ENCODE measurements at places on chromosomes 12 and 14.

GRCh38 chr12:94133964-94134795 is 14.2 kb upstream of the PLXNC1 start:
- DNase-seq, result peak; percentile 63

GRCh38 chr12:92064422-92064821 is 81.2 kb downstream of the BTG1 start:
- DNase-seq, result peak; percentile 79

GRCh38 chr12:19428246-19428645 is 11.0 kb upstream of the AEBP2 start:
- no peak for DNase-seq

GRCh38 chr14:101512376-101512695 is 49.0 kb upstream of the DIO3 start:
- DNase-seq, result no peak

GRCh38 chr12:121575051-121575450 is 5.8 kb downstream of the KDM2B start:
- DNase-seq, result no peak

DNA sequence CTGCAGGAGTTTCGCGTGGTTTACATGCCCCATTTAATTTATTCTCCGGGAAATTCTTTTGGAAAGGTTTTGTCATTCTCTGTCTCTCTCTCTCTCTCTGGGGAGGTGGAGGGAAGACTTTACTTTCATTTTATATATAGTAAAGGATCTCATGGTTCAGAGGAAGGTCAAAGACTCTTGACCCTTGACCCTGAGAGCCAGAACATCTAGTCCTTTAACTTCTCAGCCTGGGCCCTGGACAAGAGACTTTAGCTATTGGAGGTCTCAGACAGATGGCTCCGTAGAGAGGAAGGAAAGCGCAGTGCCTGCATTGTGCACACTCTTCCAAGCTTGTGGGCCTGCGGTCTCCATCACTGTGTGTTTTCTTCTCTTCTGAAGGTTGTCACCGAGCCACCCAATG is 43.7 kb downstream of the CCDC92 start:
- no peak for DNase-seq

GRCh38 chr14:51445001-51445390 is 204.9 kb downstream of the TMX1 start:
- no peak for DNase-seq

GRCh38 chr12:132329036-132329719 is at the start of gene GALNT9:
Gene GALNT9 (minus strand): TSS chr12:132329589. CDS start chr12:132329203, 386 bp downstream.
- no peak for DNase-seq

DNA sequence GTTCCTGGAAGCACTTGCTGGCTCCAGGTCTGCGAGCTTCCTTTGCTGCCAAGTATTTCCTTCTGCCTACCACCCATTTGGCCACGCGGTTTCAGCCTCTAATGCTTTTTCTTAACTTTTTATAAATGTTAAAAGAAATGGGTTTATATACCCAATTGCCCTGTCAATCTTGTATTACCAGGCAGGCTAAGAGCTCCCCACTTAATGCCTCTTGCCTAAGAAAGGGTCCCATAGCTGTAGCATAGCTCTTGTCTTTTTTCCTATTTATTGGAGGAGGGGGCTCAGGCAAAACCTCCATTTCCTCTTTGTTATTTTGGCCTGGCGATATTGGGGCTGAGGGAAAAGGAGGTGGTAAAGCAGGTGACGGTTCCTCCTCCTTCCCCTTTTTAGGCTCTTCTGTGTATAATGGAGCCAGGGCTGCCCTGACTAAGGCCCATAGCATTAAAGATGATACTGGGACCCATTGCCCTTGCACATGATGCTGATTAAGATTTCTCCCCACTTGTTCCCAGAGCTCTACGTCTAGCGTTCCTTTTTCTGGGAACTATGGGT is 21.6 kb upstream of the BLTP3B start:
- no peak for DNase-seq

DNA sequence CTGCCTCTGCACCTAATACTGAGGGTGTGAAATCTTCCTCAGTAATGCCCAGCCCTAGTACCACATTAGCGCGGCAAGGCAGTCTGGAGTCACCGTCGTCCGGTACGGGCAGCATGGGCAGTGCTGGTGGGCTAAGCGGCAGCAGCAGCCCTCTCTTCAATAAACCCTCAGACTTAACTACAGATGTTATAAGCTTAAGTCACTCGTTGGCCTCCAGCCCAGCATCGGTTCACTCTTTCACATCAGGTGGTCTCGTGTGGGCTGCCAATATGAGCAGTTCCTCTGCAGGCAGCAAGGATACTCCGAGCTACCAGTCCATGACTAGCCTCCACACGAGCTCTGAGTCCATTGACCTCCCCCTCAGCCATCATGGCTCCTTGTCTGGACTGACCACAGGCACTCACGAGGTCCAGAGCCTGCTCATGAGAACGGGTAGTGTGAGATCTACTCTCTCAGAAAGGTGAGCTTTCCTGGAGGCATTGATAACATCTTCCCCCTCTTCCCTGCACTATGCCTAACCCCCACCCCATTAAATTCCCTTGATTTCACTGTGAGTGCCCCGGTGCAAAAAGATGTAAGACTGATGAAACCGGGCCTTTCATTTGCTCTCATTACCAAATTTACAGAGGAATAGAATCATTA is 291.4 kb downstream of the NAV3 start:
- no peak for DNase-seq

DNA sequence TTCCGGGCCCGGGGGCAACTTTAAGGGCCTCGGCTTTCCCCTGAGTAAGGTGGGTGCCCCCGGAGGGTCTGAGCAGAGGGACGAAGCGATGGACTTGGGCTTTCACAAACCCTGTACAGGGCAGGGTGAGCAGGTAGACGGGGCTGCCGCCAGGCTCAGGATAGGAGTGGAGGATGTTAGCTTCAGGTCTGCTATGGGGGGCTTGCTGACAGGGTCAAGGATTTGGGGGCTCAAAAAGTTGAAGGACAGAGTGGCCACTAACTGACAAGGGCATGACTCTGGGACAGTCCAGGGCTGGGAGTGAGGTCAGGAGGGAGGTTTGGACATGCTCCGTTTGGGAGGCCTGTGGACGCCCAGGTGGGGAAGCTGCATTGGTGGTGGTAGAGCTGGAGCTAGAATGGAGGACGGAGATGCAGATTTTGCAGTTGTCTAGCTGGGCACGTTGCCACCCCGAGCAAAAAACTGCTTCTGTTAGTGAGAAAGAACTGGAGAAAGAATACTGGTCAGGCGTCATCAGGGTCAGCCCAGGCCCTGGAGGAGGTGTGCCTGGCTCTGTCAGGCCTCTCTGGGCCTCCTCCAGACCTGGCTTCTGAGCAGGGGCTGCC is 113.3 kb downstream of the ADGRD1 start:
- DNase-seq, result no peak

GRCh38 chr14:34437729-34438080 is 24.3 kb downstream of the SPTSSA start:
- no peak for DNase-seq

- DNase-seq, result peak; percentile 47
Measured at GRCh38 chr12:116236148-116236731, 41.3 kb downstream of the MED13L start.

DNA sequence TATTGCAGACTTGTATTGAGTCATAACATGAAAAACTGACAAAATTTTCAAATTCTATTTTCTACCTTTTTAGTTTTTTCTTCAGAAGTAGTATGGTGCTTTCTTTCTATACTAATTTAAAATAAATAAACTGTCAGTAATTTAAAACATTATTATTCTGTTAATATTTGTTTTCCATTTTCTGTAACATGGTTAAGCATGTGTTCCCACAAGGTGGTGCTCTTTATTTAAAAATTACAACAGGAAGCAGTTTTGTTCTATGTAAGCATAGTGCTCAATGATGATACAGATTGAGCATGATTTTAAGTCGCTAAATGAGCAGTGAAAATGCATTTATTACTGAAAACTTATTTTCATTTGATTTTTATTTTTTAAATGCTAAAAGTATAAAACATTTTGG is 114.6 kb downstream of the PPFIA2 start:
- peak; percentile 47 for DNase-seq

DNA sequence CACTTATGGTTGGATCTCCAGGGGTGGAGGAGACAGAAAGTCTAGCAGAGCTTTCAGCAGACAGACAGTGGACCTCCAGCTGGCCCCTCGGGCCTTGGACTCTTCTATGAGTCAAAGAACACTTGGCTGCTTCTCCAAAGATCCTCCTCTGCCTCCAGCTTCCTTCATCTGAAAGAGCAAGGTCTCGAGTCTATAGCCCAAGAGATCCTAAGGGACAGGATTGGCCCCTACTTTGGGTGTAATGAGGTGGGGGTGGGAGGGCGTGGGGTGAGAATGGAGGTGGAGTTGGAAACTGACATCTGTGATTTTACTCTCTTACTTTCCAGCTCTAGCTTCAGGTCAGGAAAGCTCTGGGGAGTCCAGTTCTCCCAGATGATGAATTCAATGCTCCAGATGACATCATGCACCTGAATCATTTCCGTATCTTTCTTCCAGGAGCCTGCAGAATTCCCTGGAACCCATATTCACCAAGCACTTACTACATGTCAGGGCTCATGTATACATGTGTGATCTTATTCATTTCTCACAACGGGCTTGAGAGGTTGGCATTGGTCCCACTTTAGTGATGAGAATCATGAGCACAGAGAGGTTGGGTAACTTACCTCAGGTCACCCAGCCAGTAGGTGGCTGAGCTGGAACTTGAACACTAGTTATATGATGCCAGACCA is 10.2 kb upstream of the PGF start:
- DNase-seq, result no peak
